ENCODE measurements at places on chromosomes 11 and 22.

DNA sequence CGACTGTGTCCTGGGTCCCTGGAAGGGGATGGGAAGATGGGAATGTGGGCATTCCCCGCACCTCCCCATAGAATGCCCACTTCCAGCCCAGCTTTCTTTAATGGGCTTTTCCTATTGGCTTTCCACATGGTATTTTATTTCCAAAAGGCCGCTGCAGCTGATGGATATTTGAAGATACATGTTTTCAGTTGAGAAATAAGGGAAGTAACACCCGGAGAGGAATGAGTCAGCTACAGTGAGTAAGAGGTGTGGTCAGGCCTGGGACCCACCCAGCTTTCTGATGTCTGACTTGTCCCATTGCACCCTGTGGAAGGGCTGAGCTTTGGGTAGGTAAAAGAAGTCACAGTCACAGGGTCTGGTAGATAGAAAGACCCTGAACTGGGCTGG is 476.9 kb downstream of the MIAT start:
- no peak for DNase-seq

DNA sequence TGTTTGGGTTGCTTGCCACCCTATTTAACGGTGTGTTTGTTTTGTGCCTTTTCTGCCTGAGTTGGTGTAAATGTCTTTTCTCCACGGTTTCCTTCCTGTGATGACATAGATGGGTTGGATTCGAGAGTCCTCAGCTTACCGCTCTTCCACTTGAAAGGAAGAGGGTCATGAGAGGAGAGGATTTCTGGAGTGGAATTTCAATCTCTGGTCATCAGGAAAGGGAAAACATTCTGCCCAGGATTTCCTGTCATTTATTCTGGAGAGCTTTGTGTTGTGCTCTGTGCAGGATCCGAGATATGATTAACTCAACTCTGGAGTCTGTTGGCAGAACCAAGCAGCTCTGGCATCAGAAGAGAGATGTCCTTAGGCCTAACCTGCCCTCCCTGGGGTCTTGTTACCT is 605.2 kb downstream of the NTM start:
- DNase-seq: no peak

DNA sequence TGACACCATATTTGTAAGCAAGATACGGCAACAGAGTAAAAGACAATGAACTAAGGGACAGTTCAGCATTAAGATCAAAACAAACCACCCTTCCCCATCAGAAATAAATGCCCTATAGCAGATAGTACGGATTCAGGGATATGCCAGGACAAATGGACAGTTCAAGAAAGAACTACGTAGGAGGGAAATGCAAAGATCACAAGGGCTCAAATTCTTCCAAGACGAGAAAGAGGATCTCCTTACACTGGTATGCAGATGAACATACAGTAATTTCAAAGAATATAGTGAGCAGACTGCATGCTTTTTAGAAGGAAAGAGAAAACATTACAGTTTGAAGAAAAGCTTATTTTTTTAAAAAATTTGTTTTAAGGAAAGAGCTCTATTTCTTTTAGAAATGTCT is 124.7 kb upstream of the APOA1 start:
- no peak for DNase-seq

GRCh38 chr22:42716221-42716620 is 4.4 kb downstream of the A4GALT start:
- no peak for DNase-seq

DNA sequence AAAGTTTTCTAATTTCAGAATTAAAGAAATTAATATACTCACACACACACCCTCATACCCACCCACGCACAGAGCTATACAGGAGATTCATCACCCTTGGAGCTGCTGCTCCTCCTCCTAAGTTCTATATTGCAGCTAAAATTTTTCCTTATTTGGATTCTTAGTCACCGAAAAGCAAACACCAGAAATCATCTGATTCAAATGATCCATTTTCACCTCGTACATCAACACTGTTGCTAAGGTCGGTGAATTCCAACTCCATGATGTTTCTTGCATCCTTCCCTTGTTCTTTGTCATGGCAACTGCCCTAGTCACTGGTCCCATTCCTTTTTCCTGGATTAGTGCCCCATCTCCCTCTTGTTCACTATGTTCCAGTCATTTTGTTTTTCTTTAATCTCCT is 286.2 kb downstream of the GRM5 start:
- DNase-seq: no peak

DNA sequence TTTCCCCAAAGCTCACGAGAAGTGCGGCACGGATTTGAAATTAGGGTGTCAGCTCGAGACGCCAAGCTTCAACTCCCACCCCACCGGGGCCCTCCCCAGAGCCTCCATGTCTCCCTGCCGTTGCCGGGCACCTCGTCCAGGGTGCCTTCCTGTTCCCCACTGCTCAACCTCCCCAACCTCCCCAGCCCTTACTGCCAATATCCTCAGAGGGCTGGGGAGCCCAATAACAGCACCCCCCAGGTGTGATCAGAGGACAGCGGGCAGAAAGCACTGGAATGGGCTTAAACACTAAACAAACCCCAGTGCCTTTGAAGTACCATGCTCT is 1336.4 kb downstream of the TBC1D22A start:
- no peak for DNase-seq

- DNase-seq: no peak
Observed at GRCh38 chr11:92642177-92642931, 327.1 kb upstream of the MTNR1B start.

DNA sequence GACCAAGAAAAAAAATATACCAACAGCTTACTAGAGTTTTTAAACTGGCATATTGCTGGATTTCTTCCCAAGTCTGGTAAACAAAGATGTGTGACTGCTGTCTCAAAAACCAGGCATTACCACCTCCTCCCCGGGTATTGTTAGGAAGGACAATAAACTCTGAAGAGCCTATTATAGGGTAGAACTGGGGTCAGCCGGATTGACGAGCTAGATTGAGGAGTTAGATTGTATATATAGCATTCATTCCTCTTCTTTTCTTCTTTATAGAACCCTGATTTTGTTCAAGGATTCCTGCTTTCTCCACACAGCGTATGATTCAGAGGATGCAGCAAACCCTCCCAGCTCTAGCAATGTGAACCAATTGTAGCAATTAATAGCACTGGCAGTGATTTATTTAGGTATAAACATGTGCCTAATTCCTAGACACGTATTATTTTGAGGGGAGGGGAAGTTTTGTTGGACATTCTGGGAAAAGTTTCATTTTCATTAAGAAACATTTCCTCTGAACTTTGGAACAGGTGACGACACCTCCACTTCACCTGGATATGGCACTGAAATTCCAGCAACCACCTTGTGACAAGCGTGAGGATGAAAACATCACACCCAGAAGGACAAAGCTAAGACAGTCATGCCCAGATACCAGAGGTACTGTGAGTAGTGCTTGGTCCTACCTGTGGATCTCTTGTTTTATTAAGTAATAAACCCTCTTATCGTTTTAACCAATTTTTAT is 679.4 kb upstream of the KIRREL3 start:
- DNase-seq: no peak

GRCh38 chr11:36153551-36153950 is 135.7 kb downstream of the COMMD9 start:
- no peak for DNase-seq

DNA sequence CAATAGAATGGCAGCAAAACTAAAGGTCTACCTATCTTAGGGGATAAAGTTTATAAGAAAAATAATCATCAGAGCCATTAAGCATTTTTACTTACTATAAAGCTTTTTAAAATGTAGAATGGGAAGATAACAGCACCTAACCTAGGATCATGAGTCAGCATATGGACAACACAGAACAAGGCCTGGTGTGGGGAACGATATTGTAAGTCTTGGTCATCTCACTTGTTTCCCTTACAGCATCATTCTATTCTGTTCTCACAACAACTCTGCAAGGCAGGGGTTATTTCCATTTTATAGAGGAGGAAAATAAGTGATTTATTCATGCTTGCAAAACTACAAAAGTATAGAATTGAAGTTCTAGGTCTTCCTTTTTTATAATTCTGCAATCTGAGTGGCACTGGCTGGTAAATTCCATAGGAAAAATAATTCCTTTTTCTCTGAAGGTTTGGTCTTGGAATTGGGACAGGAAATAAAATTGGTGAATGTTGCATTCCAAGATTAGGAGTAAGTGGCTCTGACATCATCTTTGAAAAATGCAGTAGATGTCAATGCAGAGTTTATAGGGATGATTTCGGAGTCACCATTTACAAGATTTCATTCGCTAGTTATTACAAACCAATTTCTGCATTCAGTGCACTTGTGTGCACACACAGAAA is 423.0 kb downstream of the DYNC2H1 start:
- no peak for DNase-seq

DNA sequence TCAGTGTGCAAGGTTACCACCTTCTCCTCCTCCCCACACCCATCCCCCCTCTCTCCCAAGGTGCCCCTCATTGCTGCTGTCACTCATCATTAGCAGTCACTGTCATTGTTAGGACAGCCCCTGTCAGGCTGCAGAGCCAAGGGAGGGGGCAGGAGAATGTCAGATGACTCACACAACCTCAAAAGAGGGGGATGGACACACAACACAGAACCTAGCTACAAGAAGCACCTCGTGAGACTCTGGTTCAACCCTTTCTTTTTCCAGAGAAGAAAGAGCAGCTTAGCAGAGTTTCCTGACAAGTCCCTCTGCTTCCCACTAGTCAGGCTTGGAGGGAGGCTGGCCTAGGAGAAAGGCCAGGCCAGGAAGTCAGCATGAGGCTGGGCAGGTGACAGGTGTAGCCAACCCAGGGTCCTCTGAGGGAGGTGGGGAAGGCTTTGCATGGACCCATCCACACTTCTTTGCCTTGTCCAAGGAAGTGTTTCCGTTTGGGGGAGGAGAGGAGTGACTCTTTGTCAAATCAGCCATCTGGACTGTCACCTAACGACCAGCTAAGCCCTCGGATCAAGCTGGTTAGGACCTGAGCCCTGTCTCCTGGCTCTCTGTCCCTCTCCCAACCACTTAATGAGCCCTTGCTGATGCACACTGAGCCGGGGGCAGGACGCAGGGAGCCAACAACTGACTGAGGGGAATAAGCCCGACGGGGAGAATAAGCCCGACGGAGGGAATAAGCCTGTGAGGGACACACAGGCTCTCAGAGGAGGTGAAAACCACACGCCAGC is 18.3 kb downstream of the ADORA2A start:
- DNase-seq: no peak

- DNase-seq: no peak
Observed at GRCh38 chr22:19732403-19733113, 9.2 kb downstream of the GP1BB start.

DNA sequence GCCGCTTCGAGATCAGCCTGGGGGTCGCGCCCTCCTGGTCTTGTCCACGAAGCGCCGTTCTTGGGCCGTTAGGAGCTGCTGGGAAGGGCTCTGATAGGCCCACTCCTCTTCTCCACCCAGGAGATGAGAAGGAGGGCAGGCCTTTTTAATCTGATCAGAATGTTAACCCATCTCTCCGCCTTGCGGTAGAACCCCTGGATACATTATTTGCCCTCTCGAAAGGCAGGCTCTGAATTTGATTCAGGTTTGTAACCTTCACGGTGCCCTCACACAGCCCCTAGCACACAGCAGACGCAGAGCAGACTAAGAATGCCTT is at the start of gene CCDC83:
Gene CCDC83, plus strand, starts transcription at position 43 of the 316 bp plus-strand sequence. CDS start 9,741 bp downstream, outside the sequence.
- no peak for DNase-seq

- no peak for DNase-seq
Observed at GRCh38 chr11:19121646-19122045, 4.7 kb downstream of the ZDHHC13 start.

GRCh38 chr11:134560566-134561330 is 148.7 kb upstream of the B3GAT1 start:
- DNase-seq: no peak

GRCh38 chr11:73564903-73565302 is 33.0 kb downstream of the FAM168A start:
- DNase-seq: no peak

GRCh38 chr11:27217948-27218420 is 145.0 kb downstream of the CCDC34 start:
- DNase-seq: no peak

GRCh38 chr11:67644042-67644441 is 4.5 kb upstream of the TBX10 start:
- DNase-seq: no peak

DNA sequence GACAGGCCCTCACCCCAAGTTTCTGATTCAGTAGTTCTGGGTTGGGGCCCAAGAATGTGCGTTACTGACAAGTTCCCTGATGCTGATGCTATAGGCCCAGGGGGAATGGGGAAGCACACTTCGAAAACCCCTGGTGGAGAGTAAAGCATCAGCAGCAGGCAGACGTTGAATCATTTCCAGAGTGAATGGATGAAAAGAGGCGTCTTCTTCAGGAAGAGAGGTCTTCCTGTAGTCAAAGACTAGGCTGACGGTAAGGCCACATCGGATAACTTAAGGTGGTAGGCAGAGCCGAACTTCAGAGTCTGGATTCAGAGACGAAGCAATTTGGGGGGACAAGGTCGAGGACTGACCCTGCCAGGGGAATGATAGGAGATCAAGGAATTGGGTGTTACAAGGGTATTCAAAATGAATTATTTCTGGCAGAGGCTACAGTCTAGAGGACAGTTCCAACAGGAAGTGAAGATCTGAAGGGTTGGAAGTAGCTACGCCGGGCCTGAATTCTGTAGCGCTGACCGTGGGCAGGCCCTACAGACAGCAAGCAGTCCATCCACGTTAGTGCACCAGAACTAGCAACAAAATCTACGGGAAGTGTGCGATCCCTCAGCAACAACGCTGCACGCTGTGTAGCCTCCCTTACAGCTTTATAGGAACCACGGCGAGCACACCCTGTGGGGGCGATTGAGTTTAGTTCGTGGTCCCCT is 862 bp upstream of the CENATAC start:
- DNase-seq: peak; percentile 54

DNA sequence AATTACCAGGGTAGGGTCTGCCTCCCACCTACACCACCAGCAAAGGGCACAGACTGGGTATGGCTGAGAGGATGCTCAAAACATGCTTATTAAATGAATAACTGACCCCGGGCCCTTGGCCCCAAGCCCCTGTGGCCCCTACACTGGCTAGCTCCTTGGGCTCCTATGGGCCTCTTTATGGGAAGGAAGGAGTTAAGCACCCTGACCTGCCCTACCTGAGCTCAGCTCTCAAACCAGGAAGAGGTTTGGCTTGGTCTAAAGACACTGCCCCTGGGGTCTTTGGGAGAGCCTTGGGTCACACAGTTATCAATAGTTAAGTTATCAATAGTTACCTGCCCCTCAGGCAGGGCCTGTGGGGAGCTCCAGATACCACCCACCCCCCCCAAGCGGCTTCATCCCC is 1.2 kb downstream of the USH1C start:
- DNase-seq: no peak

GRCh38 chr11:64516226-64516625 is 74.8 kb upstream of the SLC22A12 start:
- DNase-seq: no peak

GRCh38 chr22:42805016-42805997 is 51.8 kb downstream of the ARFGAP3 start:
- no peak for DNase-seq

- DNase-seq: no peak
Observed at GRCh38 chr11:68959465-68960293, 21.1 kb downstream of the MRGPRD start.
